A673 (cell line): ENCODE measurements at places on chromosomes 12 and 14. TPM values are rescaled to one million over a fixed set of nuclear protein-coding genes. Genes with fewer than 3 reads are reported as not detected.
A peak's percentile ranks its signal among the peaks of the same experiment; 100 is the strongest.

The RNASE1 gene
- not detected in 2 replicates for total RNA-seq

DNA sequence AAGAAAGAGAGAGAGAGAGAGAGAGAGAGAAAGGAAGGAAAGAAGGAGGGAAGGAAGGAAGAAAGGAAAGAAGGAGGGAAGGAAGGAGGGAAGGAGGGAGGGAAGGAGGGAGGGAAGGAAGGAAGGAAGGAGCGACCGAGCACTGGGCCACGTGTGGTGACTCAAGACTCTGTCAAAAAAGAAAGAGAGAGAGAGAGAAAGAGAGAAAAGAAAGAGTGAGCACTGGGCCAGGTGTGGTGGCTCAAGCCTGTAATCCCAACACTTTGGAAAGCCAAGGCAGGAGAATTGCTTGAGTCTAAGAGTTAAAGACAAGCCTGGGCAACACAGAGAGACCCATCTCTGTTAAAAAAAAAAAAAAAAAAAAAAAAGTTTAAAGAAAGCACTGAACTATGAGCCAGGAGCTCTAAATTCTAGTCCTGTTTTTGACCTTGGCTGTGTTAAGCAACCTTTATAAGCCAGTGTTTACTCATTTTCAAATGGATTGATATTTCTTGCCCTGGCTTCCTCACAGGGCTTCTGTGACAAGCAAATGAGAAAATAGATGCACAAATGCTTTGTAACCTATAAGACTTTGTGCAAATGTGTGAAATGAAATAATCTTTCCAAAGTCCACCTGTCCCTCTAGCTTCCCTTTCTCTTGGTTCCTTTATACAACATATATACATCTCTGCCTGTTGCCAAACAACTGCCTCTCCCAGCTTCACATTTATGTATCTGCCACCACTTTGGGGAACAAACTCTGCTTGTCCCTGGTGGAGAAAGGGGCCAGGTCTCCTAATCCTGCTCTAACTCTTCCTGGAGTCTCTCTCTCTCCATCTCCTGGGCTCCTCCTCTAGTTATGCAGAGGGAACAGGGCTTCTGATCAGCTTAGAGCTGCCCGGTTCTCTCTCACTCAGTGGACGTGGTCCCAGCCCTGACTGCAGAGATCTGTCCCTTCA lies 16.1 kb upstream of the PLEKHG6 start:
- DNase-seq = no peak

The CD163 gene
- total RNA-seq = 0.41 TPM in 1 of 2 replicates, not detected in the other

- DNase-seq = no peak
Observed at GRCh38 chr14:91092073-91092472, 21.8 kb upstream of the DGLUCY start.

The CLEC1A gene
- total RNA-seq = not detected in 2 replicates

GRCh38 chr14:94702629-94703028 lies 67.3 kb downstream of the GSC start:
- DNase-seq = no peak

The NRXN3 gene
- 0.17 and 0.21 TPM in 2 replicates for total RNA-seq

DNA sequence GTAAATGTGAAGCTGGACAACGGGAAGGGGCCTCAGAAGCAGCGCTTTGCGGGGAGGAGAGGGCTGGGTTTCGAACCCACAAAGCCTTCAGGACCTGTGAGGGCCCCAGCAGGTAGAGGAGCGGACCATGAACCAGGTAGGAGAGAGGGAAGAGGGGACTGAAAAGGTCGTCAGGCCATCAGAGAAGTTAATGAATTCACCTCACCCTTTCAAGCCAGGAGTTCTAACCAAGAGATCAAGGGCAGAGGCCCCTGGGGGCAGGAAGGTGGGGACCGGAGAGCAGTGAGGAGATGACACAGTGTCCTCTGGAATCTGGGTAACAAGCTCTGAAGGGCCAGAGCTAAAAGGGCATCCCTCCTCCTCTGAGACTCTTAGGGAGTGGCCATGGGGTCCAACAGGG lies 19.4 kb downstream of the SERPINA1 start:
- no peak for DNase-seq

The TCTN1 gene
- total RNA-seq = 38.8 TPM in 2 replicates

The TSHR gene
- not detected in 2 replicates for total RNA-seq

DNA sequence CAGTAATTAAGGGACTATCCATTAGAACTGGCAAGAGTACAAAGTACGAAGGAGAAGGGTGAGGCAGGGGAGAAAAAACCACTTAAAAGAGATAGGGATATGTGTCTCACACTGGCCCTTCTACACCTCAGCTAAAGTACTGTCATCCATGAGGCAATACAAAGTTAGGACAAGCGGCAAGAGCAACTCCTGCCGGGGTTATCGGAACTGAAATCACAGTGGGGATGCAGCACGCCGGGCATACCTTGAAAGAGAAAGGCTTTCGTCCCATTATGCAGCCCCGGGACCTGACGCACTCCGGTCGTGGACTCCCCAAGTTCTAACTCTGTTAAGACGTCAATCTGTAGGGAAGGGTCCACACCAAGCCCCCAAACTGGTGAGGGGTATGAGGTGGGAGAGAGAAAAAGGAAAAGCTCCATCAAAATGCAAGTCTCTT lies 1.1 kb downstream of the NELL2 start:
- DNase-seq = peak; percentile 51

DNA sequence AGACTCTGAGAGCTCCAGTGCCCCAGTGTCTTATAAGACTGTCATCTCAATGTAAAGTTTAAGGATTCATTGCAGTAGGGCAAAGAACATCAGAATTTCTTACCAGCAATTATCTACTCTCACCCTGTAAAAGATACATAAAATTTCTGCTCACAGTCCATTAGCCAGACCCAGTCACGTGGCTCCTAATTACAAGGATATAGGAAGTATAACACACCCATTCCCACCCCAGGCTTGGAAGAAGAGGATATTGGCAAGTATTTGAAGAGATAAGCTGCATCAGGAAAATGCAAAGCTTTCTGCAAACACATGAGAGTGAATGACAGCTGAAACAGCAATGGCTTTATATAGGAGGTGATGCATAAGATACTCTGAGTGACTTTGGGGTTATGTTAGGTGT lies 14.3 kb downstream of the SYT1 start:
- no peak for DNase-seq

DNA sequence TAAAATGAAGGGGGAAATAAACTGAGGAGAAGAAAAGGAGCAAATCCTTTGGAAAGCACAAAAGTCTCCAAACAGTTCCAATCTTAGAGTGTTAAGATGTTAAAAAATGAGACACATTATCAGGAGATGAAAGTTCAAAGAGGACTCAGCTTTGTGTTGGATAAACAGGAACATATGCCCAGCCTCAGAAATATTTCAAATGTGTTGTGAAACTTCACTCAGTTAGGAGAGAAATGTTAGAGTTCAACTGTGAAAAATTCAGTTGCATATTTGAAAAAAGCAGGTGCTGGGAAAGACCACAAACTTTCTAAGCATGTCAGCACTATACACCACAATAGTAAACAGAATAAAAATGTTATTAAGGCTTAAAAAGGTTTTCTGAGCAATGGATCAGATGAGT lies 136.8 kb upstream of the PRKD1 start:
- no peak for DNase-seq

The RDH16 gene
- 0.24 and 0.42 TPM in 2 replicates for total RNA-seq

DNA sequence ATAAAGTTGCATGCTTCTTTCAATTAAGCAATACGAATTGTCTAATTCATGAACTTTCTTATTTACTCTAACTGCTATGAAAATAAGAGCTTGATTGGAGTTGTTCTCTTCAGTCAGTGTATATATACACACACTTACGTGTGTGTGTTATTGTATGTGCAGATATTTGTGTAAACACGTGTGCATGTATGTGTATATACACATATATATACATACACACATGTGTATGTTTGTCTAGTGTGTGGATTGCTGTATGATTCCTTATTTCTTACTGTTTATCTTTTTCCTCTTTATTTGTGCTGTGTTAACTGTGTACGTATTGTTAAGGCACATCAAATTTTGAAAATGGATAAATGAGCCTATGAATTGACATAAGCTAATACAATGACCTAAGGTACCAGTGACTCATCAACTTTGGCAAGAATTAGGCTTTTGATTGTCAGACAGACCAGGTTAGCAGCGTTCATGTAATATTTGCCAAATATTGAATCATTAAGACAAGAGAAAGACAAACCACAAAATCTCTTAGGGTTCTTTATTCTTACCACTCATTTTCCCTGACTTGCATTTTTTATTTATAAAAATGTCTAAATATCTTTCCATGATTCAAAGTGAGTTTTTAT lies 423.9 kb downstream of the SOX5 start:
- no peak for DNase-seq
